ENCODE measurements at places on chromosomes 12 and 14.

- DNase-seq, result no peak
Measured at GRCh38 chr14:95695913-95696312, 9.7 kb downstream of the TCL1B start.

DNA sequence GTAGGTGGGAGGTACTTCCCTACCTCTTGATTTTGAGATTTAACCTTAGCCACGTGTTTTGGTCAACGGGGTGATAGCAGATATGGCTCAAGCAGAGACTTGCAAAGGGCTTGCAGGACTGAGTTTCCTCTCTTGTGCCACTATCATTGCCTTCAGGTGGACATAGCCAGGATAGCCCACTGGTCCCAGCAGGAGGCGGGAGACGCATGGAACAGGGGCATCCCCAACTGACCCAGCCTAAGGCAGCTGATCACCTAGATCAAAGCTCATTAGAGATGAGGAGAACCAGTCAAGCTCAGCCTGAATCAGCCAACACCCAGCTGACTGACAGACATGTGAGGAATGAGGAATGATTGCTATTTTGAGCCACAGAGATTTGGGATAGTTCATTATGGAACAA lies 49.6 kb downstream of the CALM1 start:
- no peak for DNase-seq

DNA sequence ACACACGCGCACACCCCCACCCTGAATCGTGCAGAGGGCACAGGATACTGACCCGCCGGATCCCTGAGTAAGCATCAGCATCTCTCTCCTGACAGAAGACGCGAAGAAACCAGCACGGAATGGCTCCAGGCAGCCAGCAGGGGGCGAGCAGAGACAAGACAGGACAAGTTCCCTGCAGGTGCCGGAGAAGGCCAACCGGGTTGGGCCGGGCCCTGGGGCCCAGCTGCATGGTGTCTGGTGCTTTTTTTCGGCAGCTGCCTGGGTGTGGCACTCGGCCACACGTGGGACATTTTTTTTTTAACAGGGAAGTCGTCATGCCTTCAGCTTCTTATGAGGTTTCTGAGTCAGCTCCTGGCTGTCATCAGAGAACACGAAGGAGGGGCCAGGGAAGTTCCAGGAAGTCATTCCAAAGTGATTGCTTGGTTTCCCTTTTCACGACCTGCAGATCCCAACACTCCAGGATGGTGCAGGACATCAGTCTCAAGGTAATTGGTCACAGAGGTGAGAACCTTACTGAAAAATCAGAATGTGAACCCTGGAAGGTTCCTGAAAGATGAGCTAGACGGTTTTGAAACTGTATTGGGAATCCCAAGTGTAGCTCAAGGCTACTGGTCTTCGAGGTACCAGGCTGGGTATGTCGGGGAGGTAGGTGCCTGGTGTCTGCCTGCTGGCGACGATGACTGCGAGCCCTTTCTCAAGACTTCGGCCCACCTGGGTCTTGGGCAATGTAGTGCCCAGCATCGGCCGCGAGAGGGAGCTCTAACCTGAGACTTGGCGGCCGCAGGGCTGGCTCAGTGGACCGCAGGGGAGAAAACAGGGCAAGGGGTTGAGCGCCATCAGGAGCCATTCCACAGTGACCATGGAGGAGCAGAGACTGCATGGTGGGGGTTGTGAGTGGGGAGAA lies 190.8 kb upstream of the PRMT8 start:
- peak; percentile 91 for DNase-seq

GRCh38 chr12:6752167-6752920 lies 597 bp downstream of the MLF2 start:
- DNase-seq, result peak; percentile 67

- DNase-seq, result no peak
Measured at GRCh38 chr14:72503696-72504368, 390.1 kb downstream of the DPF3 start.

GRCh38 chr12:6700646-6701051 lies at the start of gene PIANP:
TSS of gene PIANP (minus strand) at chr12:6700815. CDS start at chr12:6698061, 2,754 bp downstream.
- peak; percentile 55 for DNase-seq

All from skin of body (tissue), 3 donors.